ENCODE measurements at places on chromosomes 16 and 17.

DNA sequence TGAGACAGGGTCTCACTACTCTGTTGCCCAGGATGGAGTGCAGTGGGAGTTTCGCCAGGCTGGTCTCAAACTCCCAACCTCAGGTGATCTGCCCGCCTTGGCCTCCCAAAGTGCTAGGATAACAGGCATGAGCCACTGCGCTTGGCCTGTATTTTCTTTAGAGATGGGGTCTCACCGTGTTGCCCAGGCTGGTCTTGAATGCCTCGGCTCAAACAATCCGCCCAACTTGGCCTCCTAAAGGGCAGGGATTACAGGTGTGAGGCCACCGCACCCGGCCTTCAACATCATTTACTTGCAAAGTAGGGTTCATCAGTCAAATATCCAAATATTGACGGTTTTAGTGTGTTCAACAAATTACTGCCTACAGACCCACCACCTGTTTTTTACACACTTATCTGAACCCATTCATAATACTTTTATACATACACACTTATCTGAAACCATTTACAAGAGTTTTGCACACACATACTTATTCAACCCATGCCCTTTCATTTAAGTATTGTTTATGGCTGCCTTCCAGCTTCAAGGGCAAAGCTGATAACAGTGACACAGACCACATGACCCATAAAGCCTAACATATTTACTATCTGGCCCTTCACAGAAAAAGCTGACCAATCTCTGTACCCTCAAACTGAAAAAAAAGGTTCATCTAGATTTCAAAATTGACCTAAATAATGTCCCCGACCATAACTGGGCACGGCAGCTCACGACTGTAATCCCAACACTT, 11.9 kb downstream of the TMEM170A start:
- no peak for DNase-seq

GRCh38 chr16:31136287-31136662, 748 bp upstream of the PRSS8 start:
- DNase-seq = no peak

DNA sequence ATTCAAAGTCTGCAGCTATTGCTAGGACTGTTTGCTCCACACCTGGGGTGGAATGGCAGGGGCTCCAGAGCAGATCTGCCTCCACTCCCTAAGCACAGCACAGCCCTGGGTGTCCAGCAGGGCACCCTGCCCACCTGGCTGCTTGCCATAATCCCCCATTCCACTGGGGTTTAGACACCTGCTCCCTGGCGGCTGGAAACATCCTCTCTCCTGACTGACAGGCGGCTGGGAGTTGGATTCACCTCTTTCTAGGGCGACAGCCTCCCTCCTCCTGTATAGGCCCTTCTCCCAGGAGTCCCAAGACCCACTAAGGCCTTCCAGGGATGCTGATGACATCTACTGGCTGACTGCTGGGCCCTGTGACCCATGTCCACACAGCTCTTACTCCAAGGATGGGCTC, 18.0 kb downstream of the HDAC5 start:
- no peak for DNase-seq

DNA sequence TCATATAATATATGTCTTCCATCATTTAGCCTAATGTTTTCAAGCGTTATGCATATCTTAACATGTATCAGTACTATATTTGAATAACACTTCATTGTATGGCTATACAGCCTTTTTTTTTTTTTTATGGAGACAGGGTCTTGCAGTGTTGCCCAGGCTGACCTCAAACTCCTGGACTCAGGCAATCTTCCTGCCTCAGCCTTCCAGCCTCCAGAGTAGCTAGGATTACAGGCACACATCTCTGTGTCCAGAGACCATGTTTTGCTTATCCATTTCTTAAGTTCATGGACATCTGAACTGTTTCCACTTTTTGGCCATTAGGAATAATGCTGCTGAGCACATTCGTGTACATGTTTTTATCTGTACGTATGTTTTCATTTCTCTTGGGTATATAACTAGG, 7.8 kb downstream of the BPTF start:
- no peak for DNase-seq

DNA sequence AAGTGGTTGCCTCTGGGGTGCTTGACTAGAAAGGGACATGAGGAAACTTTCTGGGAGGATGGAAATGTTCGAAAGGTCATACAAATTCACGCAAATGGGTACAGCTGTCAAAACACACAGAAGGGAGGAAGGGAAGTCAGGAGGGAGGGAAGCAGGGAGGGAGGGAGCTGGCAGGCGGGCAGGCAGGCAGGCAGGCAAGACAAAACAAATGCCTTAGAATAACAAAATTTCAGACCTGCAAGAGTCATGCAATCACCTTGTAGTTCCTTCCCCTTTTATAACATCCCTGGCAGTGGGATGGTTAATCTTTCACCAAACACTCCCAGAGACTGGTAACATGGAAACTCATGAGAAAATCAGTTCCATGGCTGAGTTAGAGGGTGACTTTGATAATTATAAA, 189.2 kb downstream of the STX8 start:
- DNase-seq = peak; percentile 45

DNA sequence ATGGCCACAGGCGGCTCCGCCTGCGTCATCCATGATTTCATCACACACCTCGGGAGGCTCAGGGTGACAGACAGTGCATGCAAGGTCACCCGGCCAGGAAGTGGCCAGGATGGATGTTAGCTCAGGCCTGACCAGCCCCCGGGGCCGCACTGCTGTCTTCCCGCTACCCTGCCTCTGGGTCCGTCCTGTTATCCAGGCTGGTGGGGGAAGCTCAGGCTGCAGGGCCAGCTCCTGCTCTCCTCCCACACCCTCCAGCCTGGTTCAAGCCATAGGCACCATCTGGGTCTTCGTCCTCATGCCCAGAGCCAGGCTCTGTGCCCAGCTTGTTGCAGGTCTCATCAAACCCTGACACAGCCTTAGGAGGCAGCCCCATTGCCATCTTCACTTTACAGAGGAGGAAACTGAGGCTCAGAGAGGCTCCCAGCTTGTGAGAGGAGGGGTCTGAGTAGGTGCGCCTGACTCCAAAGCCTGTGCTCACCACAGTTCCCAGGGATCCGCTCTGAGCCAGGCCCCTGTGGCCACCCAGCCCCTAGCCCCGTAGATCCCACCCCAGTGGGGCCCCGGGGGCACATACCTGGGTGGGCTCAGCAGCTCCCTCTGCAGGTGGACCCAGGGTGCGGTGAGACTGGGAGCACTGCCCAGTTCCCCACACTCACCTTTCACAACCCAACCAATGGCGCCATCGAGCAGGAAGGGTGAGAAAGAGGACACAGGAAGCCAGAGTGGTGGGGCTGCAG, 412 bp upstream of the ADGRG3 start:
- DNase-seq = no peak

GRCh38 chr17:75576661-75577060, 10.9 kb upstream of the MYO15B start:
- DNase-seq = no peak

DNA sequence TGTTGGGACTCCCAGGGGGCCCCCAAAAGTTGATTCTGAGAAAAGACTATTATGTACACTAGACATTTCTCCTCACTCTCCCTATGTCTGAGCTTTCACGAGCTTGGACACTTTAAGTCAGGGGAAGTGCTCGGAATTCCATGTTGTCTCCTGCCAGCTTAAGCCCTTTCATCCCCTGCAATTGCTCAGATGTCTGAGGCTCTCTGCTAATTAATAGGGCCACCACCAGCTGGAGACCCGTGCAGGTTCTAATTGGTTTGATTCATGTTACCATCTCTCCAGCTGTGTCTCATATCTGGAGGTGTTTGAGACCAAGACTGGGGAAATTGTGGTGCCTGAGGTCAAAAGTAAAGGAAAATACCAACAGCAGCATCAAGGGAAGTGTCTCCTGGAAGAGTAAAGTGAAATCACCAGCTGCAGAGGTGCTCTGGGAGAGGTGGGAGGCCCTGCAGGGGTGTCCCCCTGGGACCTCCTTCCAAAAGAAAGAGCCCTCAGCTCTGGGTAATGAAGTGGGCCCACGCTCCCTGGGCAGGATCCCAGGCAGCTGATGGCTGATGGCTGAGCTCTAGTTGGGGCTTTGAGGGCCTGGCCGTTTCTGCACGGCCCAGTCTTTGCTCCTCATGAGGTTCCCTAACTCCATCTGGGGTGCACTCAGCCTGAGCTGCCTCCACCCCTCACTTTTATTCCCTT, 5.8 kb upstream of the UTS2R start:
- DNase-seq = no peak

DNA sequence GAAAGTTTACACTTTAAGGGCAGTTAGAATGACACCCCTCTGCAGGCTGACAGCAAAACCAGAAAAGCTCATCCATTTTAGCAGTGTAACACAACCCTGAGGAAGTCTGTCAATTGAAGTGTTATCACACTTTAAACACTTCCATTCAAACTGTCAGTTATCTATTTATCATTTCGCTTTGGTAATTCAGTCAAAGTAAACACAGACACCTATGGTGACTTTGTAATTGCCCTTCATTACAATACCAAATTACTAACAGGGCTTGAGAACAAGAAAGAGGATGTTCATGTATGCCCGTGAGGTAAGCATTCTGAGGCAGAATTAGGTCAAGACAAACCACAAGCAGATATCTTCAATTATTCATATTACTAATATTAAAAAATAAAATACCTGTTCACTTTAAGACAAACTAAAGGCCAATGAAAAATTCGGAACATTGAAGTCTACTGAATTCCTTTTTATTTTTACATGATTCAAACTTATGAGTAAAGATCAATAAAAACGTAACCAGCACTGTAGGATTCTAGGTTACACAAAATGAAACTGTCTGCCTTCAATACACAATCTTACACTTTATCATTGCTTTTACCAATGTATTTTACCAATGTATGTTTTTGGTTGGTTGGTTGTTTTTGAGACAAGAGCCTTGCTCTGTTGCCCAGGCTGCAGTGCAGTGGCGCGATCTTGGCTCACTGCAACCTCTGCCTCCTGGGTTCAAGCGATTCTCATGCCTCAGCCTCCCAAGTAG, 57.1 kb downstream of the BRIP1 start:
- no peak for DNase-seq

- DNase-seq = no peak
These were observed 43.4 kb downstream of the CMTM3 start for GRCh38 chr16:66647866-66648265.

DNA sequence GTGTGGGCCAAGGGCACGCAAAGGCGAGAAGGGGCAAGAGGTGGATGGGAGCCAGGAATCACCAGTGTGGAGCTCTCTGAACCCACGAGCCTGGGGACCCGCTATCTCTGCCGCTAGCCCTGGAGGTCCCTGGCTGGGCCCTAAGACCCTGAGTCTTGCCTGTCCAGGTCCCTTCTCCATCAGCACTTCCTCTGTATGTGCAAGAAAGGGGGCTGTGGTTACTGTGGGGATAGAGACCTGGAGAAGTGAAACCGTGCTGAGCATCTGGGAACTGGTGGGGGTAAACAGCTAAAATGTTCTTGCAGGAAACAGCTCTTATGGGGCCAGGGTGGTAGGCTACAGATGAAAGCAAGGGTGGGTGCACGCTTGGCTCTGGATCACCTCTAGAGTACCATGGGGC, 3.1 kb downstream of the SPNS3 start:
- DNase-seq = peak; percentile 83

- no peak for DNase-seq
These were observed 5.2 kb downstream of the ZNF646 start for GRCh38 chr16:31079342-31079944.

- peak; percentile 89 for DNase-seq
These were observed 19.9 kb downstream of the CLEC16A start for GRCh38 chr16:10964039-10964890.

GRCh38 chr16:29925781-29926710, at the start of gene KCTD13:
KCTD13 (minus strand) TSS chr16:29926226; CDS start chr16:29926033, 193 bp downstream.
- DNase-seq = peak; percentile 95

GRCh38 chr17:27577121-27577761, 53.7 kb upstream of the LGALS9 start:
- DNase-seq = no peak
